Activated CD4-positive, alpha-beta T cell treated with anti-CD3 and anti-CD28 coated beads, Interleukin-10, Interleukin-2, amounts not matched to agents 100 ng/mL and 50 ng/mL, durations not matched to agents 16 hours and 8 hours (primary cell): ENCODE measurements at places on chromosomes 4 and X.

GRCh38 chrX:15607067-15607466 is 6.3 kb upstream of the ACE2 start:
- DNase-seq: no peak

GRCh38 chr4:186851291-186852072 is 127.8 kb upstream of the FAT1 start:
- DNase-seq: no peak

DNA sequence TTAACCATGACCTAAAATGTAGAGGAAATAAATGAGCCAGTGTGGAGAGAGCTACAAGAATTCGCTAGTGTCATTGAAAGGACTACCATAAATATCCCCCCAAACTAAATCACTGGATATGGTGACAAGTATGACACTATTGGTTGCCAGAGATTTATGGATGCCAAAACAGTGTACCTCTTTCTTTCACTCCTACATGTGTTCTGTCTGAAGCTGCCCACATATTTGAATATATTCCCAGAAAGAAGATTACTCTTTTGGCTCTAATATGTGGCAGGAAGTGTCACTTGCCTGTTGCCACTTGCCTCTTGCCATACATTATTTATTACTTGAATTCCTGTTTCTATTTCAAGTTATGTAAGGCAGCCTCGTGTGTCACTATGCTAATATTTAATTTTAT is 1573.6 kb downstream of the TECRL start:
- DNase-seq: no peak

DNA sequence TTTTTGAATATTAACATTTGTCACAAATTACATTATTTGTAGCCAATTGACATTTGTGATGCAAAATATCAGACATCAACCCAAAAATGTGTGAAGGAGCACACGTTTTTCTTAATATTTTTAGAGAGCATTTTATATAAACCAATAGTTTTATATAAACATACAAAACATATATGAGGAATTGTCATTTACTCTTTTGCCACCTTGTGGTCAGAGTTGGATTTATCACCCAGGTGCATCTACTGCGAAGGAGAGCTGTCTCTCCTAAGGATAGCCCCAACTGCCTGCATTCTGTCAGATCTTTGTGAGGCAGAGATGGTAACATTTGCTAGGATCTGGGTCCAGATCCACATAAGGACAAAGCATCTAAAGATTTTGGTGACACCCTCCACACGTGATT is 2.5 kb upstream of the USP27X start:
- peak; percentile 43 for DNase-seq

DNA sequence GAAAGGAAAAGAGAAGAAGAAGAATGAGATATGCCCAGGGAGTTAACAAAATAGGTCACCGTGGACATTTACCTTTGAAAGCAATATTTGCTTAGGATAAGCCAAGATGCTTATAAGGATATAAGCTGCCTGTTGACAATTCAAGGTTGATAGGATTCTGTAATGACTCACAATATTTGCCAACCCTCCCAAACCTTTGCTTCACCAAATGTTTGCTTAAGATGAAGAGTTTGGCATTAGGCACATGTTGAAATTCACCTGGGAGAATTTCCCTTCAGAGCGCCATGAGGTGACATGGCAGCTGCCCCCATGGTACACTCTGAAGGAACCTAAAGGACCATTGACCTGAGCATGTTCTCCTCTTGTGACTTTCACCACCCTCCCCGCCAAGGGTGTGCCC is 4.6 kb downstream of the PALLD start:
- DNase-seq: no peak

- no peak for DNase-seq
Measured at GRCh38 chr4:186775902-186776301, 52.2 kb upstream of the FAT1 start.

DNA sequence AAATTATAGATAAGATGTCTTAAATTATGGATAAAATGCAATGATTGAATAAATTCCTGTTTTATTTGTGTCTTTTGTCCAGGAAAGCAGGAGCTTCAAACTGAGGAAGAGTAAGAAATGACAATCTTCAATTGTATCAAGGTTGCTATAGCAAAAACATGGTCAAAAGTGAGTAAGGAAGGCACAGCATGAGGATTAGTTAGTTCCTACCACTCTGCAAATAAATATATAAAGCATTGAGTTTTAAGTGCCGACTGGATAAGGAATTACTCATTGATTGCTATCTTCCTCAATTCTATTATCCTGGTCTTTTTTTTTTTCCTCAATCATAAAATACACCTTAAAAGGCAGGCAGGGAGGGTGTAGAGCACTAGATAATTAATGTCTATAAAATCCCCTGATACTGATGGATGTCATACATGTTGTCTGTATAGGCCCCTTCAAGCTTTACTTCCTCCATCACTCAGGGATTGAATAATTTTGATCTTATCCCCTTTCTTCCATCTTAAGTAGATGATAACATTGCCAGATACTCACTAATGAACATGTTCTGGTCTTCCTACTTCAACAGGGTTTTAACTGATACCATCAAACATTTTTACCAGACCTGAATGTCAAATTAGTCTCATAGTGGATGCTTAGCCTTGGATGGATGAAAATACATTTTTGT is 86.6 kb downstream of the MID1 start:
- DNase-seq: no peak

DNA sequence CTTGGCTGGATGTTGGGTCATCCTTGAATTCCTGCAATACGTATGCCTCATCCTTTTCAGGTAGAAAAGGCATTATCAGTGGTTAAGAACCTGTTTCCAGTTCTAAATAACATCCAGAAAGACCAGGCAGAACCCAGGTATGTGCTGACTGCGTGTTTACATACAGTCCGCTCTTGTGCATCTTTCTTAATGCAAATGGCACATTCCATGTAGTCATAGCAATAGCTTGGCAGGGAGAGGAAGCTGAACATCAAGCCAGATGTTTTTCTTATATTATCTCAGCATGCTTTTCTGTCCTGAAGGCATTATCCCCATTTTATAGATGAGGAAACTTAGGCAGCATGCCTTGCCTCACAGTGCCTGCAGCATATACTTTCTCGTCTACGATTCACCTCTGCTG is 2.1 kb downstream of the DCLK2 start:
- no peak for DNase-seq
